Activated naive CD8-positive, alpha-beta T cell treated with anti-CD3 and anti-CD28 coated beads, Interleukin-2, amount 10 ng/mL, durations not matched to agents 7 days and 5 days (primary cell): ENCODE measurements at places on chromosomes 12 and 14.

GRCh38 chr14:68547305-68548193, 245.3 kb downstream of the ZFP36L1 start:
- H3K27me3 ChIP-seq, result peaks cover 1% of the 10 kb centered on the region
- H3K36me3 ChIP-seq, result no peaks in the 10 kb centered on the region
- H3K27ac ChIP-seq, result no peak overlapping the region
- H3K4me1 ChIP-seq, result peaks cover 2% of the 10 kb centered on the region

GRCh38 chr12:75587340-75588106, 76.1 kb upstream of the KRR1 start:
- no peaks in the 10 kb centered on the region for H3K4me1 ChIP-seq
- peaks cover 2% of the 10 kb centered on the region for H3K36me3 ChIP-seq
- H3K4me3 ChIP-seq, result no peak overlapping the region
- H3K27ac ChIP-seq, result no peak overlapping the region

DNA sequence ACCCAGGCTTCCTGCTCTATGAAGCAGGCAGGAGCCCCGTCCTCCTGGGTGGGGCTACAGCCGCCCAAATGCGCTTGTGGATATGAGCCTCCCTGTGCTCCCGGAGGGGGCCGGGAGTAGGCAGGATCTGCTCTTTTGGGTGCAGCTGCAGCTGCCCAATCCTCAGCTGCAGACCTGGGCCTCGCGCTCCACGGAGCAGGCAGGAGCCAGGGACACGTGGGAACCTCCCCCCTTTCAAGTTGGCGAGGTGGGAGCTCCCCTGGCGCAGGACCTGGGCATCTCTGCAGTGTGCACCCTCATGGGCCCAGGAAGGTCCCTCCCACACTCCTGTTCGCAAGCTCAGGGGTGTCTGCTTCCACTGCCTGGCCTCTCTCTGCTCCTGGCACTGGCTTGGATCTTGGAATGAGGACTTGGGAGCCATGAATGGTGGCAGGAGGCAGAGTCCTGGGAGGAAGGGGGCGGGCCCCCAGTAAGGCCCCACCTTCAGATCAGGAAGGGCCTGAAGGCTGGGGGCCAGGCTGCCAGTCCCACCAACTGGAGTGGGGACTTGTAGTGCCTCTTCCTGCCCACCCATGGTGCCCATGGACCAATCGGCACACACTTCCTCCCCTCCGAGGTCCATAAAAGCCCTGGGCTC, 61.3 kb downstream of the KLRG1 start:
- DNase-seq, result no peak
- no peak overlapping the region for H3K4me3 ChIP-seq
- peaks cover 2% of the 10 kb centered on the region for H3K4me1 ChIP-seq
- peaks cover 1% of the 10 kb centered on the region for H3K36me3 ChIP-seq
- H3K27ac ChIP-seq, result no peak overlapping the region

GRCh38 chr14:23523229-23524016, 28.1 kb downstream of the ZFHX2 start:
- no peaks in the 10 kb centered on the region for H3K4me1 ChIP-seq
- no peaks in the 10 kb centered on the region for H3K36me3 ChIP-seq
- no peak overlapping the region for H3K27ac ChIP-seq

DNA sequence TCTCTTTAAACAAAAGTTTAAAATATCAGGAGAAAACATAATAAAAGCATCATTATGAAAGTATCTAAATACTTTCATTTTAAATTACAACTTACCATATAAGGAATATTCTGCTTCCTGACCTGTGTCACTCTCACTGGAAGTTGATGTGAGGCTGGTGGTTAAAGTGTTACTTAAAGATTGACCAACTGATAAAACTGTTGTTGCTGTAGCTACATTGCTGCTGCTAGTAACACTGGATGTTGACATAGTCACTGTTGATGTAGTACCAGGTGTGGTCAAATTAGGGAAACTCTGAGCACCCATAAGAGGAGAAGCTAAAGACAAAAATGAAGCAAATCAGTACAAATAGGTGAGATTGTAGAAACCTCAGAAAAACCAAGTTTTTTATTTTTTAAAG, 79.9 kb downstream of the HECTD1 start:
- peak overlapping the region; percentile 42 for H3K4me3 ChIP-seq
- peaks cover 41% of the 10 kb centered on the region for H3K36me3 ChIP-seq
- peaks cover 30% of the 10 kb centered on the region for H3K4me1 ChIP-seq
- peak overlapping the region; percentile 78 for H3K27ac ChIP-seq

- no peak overlapping the region for H3K27ac ChIP-seq
- peaks cover 3% of the 10 kb centered on the region for H3K27me3 ChIP-seq
- no peak for DNase-seq
- peaks cover 7% of the 10 kb centered on the region for H3K4me1 ChIP-seq
- no peak overlapping the region for H3K4me3 ChIP-seq
Observed at GRCh38 chr12:106285982-106286381, 16.6 kb upstream of the TCP11L2 start.

GRCh38 chr12:115046805-115047204, 362.8 kb upstream of the TBX3 start:
- H3K27ac ChIP-seq, result no peak overlapping the region
- no peaks in the 10 kb centered on the region for H3K36me3 ChIP-seq
- no peak for DNase-seq
- H3K27me3 ChIP-seq, result no peaks in the 10 kb centered on the region
- no peak overlapping the region for H3K4me3 ChIP-seq
